ENCODE measurements at places on chromosomes 12 and 14.

GRCh38 chr12:5430641-5431603 is 986 bp upstream of the NTF3 start:
- no peak for DNase-seq

GRCh38 chr12:107660235-107660634 is 25.4 kb upstream of the PWP1 start:
- DNase-seq = no peak

DNA sequence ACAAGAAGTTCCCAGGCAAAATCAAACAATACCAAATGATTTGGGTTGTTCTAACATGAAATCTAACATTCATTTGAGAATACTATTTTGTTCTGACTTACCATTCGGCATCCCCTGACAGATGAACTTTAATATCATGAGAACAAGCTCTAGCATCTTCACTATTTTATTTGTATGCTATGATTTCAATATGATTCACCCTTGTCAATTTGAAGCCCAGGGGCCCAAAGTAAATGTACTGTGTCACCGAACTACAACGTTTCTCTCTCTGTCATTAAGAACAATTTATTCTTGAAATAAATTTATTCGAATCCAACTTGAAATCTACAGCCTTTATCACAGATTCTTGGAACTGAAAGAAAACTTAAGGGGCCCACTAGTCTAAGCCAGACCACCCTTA is 146.2 kb upstream of the RASSF8 start:
- DNase-seq = no peak

DNA sequence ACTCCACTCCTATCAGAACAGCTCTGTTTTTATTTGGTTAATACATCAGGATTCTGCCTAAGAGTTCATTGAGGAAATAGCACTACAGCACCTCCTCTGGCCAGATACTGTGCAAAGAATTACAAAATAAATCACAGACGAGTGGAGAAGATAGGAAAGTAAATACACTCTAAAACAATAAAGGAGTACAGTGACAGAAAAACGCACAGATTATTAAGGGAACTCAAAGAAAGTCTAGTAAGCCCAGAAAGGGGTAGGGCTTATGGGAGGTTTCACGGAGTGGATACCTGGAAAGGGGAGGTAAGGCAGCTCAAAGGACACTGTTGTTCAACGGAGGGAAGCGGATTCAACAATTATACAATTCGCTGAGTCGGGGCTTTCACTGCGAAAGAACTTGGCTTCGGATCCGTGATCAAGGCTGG is 5.5 kb downstream of the OR10AD1 start:
- peak; percentile 64 for DNase-seq

DNA sequence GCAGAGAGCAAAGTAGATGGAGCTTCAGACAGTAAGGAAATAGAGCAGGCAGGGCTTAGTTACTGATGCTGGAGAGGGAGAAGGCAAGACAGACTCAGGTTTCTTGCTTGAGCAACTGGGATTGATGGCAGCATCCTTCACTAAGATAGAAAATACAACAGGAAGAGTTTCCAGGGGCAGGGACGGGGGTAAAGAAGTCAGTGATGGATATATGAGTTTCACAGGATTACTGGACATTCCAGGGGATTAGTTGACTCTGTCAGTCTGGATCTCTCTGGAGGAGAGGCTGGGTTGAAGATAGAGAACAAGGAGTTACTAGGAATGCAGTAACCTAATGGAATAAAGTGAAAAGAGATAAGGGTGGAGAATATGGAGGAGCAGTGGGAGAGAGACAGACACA is 74.5 kb upstream of the ATF1 start:
- DNase-seq = no peak

DNA sequence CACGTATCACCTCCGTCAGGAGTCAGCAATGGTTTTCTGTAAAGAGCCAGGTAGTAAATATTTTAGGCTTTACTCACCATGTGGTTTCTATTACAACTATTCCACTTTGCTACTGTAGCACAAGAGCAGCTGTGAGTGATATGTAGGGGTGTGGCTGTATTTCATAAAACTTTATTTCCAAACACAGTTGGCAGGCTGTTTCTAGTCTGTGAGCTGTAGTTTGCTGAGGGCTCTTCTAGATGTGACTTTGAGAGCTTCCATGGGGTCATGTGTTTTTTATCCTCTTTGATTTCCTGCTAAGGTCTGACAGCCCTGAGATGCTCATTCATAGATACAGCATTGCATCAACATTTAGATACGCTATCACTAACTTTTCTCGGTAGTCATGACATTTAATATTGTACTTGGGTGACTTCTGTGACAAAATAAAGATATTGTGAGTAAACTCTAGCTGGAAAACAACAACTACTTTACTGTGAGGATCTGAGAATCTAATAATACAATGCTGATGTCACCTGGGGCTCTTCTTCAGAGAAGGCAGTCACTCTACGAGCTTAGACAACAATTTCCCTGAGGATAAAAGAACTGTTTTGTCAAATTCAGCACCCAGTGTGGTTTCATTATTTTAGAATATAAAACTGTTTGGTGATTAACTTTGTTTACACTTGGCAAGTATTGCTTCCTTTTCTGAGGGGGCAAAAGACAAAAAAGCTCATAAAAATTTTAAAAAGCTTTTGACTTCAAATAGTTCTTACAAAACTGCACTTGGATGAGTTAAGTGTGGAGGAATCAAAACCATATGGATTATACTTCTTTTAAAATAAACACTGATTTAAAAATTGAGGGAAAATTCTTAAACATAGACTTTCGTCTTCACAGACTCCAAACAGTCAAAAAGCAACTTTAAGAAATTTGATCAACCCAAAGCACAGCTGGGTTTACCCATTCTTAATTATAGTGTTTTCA is 231.2 kb upstream of the DCN start:
- DNase-seq = no peak

DNA sequence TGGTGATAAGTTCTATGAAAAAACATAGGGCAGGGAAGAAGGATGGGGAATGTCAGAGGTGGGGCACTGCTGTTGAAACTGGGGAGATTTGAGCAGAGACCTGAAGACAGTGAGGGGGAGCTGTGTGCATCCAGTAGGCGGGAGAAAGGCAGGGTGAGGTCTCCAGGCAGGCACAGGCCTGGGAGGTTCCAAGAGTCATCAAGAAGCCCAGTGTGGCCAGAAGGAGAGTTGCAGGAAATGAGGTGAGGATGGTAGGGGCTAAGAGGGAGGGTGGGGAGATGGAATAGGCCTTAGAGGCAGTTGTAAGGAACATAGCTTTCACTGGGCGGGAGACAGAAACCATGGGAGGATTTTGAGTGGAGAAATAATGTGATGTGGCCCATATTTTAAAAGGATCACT is 341.8 kb downstream of the GLT1D1 start:
- DNase-seq = no peak

DNA sequence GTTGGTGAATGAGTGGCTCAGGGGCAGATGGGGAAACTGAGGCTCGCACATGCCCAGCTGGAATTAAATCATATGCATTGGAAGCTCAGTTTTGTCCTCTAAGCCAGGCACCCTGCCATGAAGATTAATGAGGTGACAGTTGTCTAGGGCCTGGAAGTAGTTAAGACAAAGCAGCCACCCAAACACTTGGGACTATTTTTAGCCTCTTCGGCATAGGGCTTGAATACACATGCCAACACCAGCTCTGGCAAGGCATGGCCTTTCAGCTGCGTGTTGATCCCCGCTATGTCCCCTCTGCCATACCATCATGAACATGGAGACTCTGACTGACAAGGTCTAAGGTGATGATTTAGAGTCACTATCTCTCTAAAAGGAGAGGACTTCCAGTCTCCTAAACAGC is 250.2 kb downstream of the KSR2 start:
- no peak for DNase-seq

DNA sequence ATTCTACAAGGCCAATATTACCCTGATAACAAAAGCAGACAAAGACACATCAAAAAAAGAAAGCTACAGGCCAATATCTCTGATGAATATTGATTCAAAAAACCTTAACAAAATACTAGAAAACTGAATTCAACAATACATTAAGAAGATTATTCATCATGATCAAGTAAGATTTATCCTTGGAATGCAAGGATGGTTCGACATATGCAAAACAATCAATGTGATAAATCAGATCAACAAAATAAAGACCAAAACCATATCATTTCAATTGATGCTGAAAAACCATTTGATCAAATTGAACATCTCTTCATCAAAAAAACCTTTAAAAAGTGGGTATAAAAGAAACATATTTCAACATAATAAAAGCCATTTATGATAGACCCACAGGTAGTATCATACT is 117.3 kb downstream of the CPNE8 start:
- no peak for DNase-seq

DNA sequence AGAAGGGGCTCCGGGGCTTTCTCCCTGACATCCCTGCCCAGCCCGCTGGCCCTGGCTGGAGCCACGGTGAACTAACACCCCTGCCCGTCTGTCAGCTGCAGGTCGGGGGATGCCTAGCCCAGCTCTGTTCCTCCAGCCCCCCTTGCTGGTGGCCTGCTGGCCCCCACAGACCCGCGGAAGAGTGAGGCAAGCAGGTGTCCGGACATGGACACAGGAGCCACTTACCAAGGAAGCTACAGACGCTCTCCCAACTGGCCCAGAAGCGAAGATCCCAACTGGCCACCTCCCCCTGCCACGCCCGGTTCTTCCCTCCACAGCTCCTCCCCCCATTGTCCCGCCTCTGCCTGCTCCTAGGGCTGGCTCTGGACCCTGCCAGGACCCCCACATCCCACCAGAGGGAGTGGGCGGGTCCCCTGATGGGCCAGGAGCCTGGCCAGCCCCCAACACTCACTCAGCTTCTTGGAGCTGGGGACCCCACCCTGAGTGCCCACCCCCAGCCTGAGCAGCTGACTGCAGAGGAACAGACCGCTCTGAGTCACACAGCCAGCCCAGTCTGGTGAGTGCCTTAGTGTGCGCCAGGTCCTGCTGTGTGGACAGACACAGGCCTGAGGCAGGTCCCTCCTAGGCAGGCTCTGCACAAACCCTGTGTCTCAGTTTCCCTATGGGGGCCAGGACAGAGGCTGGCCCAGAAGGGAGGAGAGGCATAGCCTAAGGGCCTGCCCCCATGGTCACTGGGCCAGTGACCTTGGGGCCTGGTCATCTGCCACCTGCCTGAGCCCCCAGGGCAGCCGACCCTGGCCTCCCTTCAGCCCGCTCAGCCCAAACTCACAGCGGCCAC is 7.7 kb downstream of the AHNAK2 start:
- no peak for DNase-seq

GRCh38 chr14:42606839-42607238 is 1000.2 kb downstream of the LRFN5 start:
- no peak for DNase-seq

Measured in stimulated activated naive CD4-positive, alpha-beta T cell (primary cell).